ENCODE measurements at places on chromosomes 2 and 18. TPM values are rescaled to one million over a fixed set of nuclear protein-coding genes. Genes with fewer than 3 reads are reported as not detected.

PCARE gene
- total RNA-seq = not detected

ANKRD53 gene
- 2.8 TPM for total RNA-seq

GPR55 gene
- 0.16 TPM for total RNA-seq

CHRNG gene
- total RNA-seq = not detected

NR4A2 gene
- total RNA-seq = 3.8 TPM

NXPH2 gene
- total RNA-seq = not detected

GRCh38 chr18:49921318-49921985 is 108.1 kb upstream of the ACAA2 start:
- H3K36me3 ChIP-seq = no peaks in the 10 kb centered on the region
- no peak overlapping the region for H3K4me3 ChIP-seq
- DNase-seq = no peak
- no peaks in the 10 kb centered on the region for H3K27me3 ChIP-seq

GRCh38 chr2:155830817-155831579 is 501.5 kb downstream of the NR4A2 start:
- no peak overlapping the region for H3K27ac ChIP-seq
- H3K27me3 ChIP-seq = no peaks in the 10 kb centered on the region
- H3K36me3 ChIP-seq = no peaks in the 10 kb centered on the region
- H3K4me3 ChIP-seq = no peak overlapping the region
- no peaks in the 10 kb centered on the region for H3K4me1 ChIP-seq
- DNase-seq = no peak

DNA sequence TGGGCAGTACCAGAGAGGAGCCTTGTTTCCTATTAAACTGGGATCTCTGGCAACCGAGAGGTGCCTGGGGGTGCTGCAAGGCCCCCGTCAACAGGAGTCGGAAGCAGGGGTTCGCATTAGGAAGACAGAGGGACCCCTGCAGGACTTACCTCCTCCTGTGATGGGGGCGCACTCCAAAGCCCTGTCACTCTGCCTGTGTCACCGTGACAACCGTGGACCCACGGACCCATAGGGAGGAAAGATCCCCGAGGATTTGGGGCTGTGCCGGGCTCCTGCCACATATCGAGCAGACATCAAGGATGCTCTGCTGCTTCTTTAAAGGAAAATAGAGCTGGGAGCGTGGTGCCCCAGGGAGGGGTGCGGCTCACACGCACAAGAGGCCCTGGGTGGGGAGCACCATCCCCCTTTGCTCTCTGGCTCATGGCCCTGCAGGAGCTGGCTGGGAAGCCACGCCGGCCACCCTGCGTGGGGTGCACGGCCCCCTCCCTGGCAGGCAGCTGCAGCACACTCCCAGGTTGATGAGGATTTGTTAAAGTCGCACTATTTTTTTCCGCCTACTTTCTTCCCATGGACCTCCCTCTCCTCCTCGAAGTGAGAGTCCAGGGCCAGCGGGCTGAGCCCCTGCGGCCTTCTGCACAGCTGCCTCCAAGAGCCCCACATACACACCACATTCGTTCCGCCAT is 167.5 kb downstream of the TWIST2 start:
- H3K27ac ChIP-seq = no peak overlapping the region
- no peak for DNase-seq
- H3K4me1 ChIP-seq = no peaks in the 10 kb centered on the region
- no peaks in the 10 kb centered on the region for H3K36me3 ChIP-seq
- H3K4me3 ChIP-seq = peak overlapping the region; percentile 35

- H3K27ac ChIP-seq = no peak overlapping the region
- no peaks in the 10 kb centered on the region for H3K36me3 ChIP-seq
- no peak for DNase-seq
- H3K27me3 ChIP-seq = no peaks in the 10 kb centered on the region
- no peaks in the 10 kb centered on the region for H3K4me1 ChIP-seq
- H3K4me3 ChIP-seq = no peak overlapping the region
Measured at GRCh38 chr2:168626096-168626495, 170.0 kb downstream of the CERS6 start.

GRCh38 chr18:10271481-10271880 is 183.0 kb upstream of the APCDD1 start:
- no peaks in the 10 kb centered on the region for H3K4me1 ChIP-seq
- H3K4me3 ChIP-seq = no peak overlapping the region
- no peak for DNase-seq
- no peaks in the 10 kb centered on the region for H3K36me3 ChIP-seq
- H3K27ac ChIP-seq = no peak overlapping the region

- no peaks in the 10 kb centered on the region for H3K27me3 ChIP-seq
- H3K36me3 ChIP-seq = no peaks in the 10 kb centered on the region
- no peak overlapping the region for H3K4me3 ChIP-seq
- no peaks in the 10 kb centered on the region for H3K4me1 ChIP-seq
- no peak for DNase-seq
Measured at GRCh38 chr18:57025540-57025939, 121.3 kb upstream of the BOD1L2 start.

DNA sequence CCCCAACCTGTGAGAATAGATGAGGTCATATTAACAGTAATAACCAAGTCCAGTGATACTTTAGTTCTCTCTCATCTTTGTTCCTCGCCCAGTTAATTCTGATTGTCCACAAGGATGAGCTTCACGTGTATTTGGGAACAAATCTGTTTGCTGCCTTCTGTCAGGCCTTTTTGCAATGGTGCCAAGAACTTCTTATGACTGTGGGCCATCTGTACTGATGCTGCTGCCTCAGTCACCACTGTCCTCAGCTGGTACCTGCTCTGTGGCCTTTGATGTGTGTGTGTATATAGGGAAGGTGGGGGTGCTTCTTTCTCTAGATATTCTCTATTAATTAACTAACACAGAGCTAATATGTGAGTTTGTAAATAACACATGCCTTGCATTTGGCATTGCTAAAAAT is 392.9 kb downstream of the TGIF1 start:
- no peak overlapping the region for H3K27ac ChIP-seq
- H3K4me3 ChIP-seq = no peak overlapping the region
- H3K4me1 ChIP-seq = no peaks in the 10 kb centered on the region
- no peak for DNase-seq
- no peaks in the 10 kb centered on the region for H3K27me3 ChIP-seq

GRCh38 chr2:30412684-30413570 is 34.1 kb upstream of the LCLAT1 start:
- DNase-seq = no peak
- H3K27me3 ChIP-seq = no peaks in the 10 kb centered on the region
- H3K4me1 ChIP-seq = no peaks in the 10 kb centered on the region
- H3K36me3 ChIP-seq = no peaks in the 10 kb centered on the region
- H3K27ac ChIP-seq = no peak overlapping the region
- H3K4me3 ChIP-seq = no peak overlapping the region

Data from breast epithelium (tissue), 4 donors.